ENCODE measurements at places on chromosomes 7 and 10.

GRCh38 chr10:60781661-60782060 is 3.4 kb downstream of the CDK1 start:
- DNase-seq: no peak

GRCh38 chr7:27462575-27463270 is 200.0 kb downstream of the HIBADH start:
- no peak for DNase-seq

DNA sequence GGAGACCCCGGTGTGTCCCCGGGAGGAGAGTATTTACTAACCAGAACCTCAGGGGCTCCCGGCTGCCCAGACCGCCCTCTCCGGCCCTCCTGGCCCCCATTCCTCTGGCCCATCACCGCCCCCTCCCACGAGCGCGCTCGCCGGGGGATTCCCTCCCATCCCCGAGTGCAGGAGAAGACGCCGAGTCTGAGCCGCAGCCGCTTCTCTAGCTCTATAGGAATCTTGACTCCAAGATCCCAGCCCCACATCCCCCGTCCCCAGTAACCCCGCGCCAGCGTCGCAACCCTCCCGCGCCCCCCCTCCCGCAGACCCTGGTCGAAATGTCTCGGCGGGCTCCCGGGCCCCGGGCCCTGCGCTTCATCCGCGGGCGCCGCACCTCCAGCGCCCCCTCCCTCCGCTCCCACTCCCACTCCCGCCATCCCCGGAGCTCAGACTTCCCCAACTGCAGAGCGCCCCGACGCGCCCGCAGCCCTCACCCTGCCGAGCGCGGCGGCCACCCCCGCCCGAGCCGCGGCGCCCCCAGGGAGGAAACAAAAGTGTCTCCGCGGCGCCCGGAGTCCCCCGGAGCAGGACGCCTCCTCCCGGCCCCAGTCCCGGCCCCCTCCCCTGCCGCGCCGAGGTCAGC is 541 bp downstream of the ELMO1 start:
- peak; percentile 5 for DNase-seq

DNA sequence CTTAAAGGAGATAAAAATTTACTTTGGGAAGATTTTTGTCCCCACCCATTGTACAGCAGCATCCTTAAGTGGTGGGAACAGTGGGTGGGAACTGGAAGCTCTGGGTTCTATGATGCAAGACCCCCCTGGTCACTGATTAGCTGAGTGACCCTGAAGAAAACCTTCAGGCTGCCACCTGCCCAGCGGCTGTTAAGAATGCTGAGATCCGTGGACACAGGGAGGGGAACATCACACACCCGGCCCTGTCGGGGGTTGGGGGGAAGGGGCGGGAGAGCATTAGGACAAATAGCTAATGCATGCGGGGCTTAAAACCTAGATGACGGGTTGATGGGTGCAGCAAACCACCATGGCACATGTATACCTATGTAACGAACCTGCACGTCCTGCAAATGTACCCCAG is 14.5 kb downstream of the CARD11 start:
- no peak for DNase-seq

DNA sequence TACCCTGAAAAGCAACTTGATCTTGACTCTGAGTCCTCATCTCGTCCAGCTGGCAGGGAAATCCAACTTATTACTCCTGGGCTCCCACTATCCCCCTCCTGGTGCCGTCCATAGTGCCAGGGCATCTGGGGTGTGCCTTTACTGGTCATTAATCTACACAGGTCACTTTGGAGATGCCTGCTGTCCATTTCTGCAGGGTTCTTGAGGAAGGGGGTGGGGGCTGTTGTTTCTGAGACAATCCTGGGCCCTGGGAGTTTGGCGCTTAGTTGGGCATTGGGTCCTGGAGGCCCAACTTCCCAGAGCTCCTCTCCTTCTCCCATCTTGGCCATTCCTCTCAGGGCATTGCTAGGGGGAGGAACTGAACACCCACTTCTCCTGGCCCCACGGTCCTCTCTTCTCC is 6.0 kb upstream of the TACR2 start:
- DNase-seq: no peak

DNA sequence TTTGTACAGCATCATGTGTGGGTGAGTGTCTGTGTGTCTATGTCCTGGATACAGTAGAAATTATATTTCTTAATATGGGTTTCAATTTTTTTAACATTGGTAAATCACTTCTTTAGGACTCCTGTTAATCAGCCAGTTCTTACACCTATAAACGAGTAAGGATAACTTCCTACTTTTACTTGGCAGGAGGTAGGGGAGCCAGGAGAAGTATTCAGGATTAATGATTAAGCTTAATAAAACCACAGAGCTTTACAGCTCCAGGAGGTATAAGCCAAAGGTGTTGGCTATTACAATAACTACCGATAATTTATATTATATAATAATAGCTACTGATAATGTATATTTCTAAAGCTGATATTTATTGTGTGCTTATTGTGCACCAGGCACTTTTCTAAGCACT is 1.7 kb upstream of the FAM3C start:
- DNase-seq: no peak

DNA sequence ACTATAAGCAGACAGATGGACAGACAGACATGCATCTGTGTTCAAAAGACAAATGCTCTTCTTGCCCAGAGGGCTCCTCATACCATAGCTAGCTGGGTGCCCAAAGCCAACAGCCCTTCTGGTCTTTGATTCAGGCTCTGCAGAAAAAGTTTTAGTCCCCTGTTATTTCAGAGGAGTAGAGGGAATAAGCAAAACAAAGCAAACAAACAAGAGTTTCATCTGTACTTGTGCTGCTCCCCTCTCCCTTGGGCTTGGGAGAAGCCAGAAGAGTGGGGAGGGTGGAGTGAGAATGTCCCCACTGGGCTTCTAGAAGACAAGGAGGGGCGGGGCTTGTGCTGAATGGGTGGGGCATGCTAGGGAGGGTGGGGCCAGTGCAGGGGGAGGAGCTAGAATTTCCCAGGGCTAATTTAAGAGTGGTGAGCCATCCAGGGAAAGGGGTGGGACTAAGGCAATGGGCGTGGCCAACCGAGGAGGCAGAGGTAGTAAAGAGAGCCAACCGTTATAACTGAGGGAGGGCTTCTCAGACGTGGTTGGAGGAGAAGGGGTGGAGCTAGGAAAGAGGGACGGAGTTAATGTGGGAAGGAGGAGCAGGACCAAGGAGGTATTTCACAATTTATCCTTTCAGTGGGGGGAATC is 101.2 kb upstream of the MGMT start:
- no peak for DNase-seq

DNA sequence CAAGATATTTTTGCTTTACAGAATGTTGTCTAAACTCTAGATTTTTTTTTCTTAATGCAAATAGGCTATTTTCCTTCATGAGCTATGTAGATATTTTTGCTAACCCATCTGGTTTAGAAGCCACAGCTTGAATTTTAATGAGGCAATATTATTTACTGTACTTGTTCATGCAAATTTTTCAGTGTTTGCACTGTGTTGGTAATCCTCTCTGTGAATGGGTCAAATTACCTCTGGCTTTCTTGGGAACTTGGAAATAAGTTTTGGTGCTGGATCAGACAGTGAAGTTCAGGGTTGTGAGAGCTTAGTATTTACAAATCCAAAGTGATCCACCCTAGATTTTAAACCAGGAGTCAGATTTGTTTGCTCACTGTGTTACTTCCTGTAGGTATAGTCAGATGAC is 686.9 kb downstream of the NXPH1 start:
- no peak for DNase-seq

DNA sequence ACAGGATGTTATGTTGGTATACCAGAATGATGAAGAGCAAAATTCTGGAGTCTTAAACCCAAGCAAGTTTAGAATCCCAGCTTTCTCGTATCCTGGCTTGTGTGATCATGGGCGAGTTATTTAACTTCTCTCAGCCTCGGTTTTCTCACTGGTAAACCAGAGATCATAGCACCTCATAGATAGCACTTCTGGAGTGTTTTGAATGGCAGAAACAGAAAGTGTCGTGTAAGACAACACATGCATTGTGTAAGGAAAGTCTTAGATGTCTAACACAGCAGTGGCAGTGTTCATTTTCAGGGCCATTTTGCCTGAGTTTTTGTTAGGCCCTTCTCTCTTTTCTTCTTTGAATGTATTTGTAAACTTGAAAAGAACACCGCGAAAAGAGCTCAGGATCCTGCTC is 465.1 kb downstream of the AUTS2 start:
- no peak for DNase-seq

- no peak for DNase-seq
Observed at GRCh38 chr10:36171953-36172940, 530.2 kb upstream of the FZD8 start.

DNA sequence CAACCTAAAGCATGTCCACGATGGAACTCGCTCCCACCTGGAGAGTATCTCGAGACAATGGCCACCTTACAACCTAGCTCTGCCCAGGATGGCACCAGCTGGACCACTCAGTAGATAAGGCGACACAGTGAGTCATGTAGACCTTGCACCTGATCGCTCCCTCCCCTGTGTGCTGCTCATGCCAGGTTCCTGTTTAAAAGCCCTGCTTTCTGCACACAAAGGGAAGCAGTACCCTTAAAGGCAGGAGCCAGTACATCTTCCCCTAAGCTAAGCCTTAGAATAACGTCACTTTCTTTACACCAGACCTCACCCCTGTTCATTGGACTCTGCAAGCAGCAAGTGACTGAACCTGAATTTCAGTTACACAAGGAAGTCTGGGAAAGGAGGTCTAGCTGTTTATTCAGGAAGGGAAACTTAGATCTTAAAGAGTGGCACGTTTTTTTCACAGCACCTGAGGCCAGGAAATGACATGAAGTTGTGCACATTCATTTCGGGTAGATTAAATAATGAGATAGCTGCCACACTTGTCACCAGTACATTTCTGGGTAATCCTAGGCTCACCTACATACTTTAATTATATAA is 117.9 kb downstream of the MTPAP start:
- DNase-seq: no peak

DNA sequence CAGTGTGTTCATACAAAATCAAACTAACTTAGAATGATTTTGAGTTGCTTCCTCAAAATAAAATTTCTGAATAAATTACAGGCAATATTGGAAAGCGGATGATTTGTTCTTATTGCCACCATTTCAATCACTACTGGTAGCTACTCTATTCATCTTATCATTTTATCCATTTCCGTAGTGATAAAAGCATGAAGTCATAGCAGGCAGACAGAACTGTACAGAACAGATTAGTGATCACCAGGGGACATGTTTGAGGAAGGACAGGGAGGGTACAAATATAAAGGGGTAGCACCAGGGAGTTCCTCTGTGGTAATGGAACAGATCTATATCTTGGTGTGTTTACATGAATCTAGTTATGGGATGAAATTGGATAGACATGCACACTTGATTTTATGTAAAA is 138.5 kb downstream of the WNT2 start:
- no peak for DNase-seq

DNA sequence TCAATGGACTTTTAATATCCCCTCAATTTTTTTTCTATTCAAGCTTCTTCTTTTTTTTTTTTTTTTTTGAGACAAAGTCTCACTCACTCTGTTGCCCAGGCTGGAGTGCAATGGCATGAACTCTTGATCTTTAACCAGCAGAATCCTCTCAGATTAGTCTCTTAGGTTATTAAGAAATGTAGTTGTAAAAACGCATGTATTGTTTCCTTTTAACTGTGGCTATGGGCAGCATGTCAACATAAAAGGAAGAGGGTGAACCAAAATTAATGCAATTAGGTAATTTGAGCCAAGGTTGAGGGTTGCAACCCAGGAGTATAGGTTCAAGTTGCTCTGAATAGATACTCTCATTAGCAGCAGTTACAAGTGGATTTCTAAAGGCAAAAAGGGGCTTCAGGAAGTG is 4.3 kb upstream of the GSTO1 start:
- no peak for DNase-seq

Measured in activated T-helper 1 cell treated with anti-CD3 and anti-CD28 coated beads, Interleukin-2, amount 50 U/mL, for 16 hours (primary cell).